Parietal lobe (tissue), 2 donors: ENCODE measurements at places on chromosomes 13 and 19. TPM values are rescaled to one million over a fixed set of nuclear protein-coding genes. Genes with fewer than 3 reads are reported as not detected.

CYP4F3 gene
- total RNA-seq: under 0.01 TPM

CEACAM20 gene
- total RNA-seq: not detected

ATP11A gene
- total RNA-seq: 27.9 TPM

MAST1 gene
- 131 TPM for total RNA-seq

KLK3 gene
- not detected for total RNA-seq
